ENCODE measurements at places on chromosomes 1 and 21.

- peak; percentile 46 for DNase-seq
Measured at GRCh38 chr1:214123061-214123784, 135.4 kb downstream of the PROX1 start.

DNA sequence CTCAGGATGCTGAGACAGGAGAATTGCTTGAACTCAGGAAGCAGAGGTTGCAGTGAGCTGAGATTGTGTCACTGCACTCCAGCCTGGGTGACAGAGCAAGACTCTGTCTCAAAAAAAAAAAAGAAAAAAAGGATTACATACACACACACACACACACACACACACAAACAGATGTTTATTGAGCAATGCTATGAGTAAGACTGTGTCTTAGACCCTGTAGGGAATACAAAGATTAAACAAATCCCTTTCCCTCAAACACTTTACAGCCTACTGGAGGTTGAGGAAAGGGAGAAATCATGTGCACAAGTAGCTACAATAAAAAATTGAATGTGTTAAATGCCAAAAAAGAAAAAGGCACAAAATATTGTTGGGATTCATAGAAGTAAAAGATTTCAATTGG, 58.1 kb downstream of the RPAP2 start:
- peak; percentile 61 for DNase-seq

DNA sequence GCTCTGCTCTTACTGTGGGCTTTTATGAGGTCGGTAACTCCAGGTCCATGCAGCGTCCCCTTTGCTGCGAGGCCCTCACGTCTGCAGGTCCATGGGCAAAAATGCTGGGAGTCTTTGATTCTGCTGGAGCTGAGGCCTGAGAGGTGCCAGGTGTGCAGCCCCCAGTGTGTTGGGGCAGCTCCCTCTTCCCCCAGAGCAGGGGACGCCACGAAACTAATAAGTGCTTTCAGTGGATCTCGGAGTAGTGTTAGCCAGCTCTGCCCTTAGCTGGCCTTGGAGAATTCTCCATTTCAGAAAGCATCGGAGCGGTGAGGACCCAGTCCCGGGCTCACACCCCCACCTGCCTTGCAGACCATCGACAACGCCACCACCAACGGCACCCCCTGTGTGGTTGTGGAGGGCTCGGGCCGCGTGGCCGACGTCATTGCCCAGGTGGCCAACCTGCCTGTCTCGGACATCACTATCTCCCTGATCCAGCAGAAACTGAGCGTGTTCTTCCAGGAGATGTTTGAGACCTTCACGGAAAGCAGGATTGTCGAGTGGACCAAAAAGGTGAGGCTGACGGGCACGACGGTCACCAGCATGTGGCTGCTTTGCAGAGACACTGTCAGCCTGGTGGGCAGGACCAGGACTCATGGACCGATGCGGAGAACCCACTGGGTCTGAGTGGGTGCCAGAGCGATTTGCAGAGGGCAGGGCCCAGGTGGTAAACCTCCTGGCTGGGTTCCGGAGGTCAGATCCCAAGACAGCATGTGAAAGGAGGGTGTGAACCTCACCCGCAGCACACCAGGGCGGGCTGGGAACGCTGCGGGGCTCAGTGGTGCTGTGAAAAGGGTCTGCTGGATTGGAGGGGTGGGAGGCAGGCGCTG, 25.5 kb downstream of the TRPM2 start:
- DNase-seq, result no peak

DNA sequence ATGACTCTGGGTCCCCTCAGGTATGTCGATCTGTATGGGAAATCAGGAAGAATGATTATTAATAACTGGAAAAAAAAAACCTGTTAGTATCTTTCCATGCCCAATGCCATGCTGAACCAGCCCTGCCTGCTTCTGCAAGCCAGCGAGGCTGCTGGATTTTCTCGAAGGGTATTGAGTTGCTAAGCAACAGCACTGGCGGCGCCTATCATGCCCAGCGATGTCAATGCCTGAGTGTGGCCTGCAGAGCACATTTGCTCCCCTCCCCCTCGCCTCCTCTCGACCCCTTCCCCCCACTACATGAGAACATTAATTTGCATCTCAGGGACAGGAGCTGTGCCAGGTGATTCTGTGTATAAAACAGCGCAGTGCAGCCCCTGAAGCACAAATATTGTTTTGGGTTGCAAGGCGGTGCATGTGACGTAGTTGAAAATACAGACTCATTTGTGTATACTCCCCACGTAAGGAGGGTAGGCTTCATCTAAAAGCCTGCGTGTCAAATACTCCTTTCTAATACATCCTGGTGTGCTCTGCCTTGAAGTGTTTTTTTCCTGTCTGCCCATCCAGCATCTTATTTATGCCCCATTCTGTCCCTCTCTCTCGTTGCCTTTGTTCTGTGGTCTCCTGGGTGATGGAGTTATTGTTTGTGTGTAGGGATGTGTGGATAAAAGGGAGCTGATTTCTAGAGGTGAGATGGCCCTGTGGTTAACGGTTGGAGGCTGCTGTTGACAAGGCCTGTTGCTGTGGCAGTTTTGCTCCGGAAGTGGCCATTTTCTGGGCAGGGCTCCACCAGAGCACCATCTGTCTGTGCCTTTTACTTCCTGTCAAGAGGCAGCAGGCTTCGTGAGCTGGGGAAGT, 32.7 kb upstream of the ATP5PO start:
- DNase-seq, result no peak

DNA sequence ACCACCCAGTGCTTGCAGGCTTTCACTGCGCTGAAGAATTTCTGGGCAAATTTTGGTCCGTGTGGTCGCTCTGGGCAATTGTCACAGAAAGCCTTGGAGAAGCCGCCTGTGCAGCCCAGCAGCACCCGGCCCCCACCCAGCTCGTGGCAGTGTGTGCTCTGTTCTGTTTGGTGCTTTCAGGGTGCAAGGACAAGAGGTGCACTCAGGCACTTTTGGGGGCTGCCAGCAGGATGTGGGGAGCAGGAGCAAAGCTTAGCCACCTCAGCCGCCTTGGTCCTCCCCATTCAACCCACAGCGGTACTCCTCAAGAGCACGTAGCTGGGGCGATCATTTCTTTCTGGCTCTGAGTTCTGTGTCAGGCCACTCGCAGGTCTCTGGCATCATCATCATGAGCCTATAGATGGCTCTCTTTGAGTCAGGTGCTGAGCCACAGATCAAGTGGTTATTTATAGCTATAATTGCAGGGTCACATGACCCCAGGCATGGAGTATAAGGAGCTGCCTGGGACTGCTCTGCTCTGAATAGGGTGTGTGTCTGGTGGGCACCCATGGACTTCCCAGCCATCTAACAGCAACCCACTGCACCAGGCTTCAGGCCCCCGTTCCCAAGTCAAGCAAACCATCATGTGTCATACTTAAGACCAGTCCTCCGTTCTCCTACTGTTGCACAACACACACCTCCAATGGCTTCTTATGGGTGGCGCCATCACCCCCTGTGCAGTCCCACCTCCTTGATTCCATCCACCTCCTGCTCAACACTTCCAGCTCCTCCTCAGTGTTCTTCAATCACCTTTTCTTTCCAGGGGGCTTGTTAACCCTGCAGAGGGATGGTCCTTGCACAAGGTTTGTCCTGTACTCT, 18.1 kb upstream of the TENT5C start:
- no peak for DNase-seq

GRCh38 chr1:92958203-92958970, 2.9 kb downstream of the DIPK1A start:
- DNase-seq, result no peak

GRCh38 chr1:87872189-87872588, 543.5 kb downstream of the LMO4 start:
- no peak for DNase-seq

- no peak for DNase-seq
Measured at GRCh38 chr21:42731264-42732032, 78.0 kb downstream of the PDE9A start.

DNA sequence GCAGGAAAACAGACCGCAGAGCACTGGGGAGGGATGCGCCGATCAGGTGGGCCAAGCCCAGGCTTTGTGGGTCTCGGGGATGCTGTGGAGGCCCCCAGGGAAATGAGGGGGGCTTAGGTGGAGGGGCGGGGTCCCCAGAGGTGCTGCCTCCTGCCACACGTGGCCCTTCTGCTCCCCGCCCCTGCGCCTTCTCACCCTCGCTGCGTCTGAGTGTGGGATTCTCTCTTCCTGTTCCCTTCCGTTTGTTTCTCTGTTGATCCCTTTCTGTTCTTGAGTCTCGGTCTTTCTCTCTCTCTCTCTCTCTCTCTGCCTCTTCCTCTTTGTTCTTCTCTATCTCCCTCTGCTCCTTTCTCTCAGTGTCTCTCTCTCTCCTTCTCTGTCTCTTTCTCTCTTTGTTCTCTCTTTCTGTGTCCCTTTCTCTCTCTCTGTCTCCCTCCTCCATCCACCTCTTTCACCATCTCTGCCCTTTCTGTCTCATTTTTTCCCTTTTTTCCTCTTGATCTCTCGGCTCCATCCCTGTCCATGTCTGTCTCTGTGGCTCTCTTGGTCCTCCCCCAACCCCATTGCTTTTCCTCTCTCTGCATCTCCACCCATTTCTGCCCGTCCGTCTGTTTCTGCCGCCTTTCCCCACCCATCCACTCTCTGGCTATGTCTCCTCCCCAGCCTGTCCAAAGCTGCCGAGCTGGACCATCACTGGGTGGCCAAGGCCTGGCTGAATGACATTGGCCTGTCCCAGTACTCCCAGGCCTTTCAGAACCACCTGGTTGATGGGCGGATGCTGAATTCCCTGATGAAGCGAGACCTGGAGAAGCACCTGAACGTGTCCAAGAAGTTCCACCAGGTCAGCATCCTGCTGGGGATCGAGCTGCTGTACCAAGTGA, 52.4 kb upstream of the TMEM51 start:
- no peak for DNase-seq

DNA sequence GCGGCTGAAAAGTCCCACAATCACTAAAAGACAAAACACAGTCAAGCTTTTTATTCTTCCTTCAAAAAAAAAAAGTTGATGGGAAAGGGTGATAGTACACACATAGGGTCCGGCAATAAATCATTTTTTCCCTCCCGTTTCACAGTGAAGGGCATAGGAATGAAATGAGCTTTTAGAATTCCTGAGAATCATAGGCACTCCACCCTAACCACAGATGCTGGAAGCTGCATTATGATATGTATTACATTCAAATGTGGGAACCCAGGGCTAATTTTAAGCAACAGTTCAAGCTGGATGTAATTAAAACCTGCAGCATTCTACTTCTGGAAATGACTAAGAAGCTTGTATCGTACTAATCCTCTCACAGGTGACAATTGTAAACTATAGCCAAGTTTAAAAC, 75.7 kb upstream of the KCNJ15 start:
- no peak for DNase-seq

- no peak for DNase-seq
Measured at GRCh38 chr21:26961698-26962097, 5.2 kb downstream of the ADAMTS5 start.

GRCh38 chr1:101438359-101438758, 201.5 kb downstream of the S1PR1 start:
- DNase-seq, result peak; percentile 20
